Mesenchymal stem cell (in vitro differentiated cells and primary cell): ENCODE measurements at places on chromosomes 3 and 15.

GRCh38 chr3:142027735-142028134 is 121.6 kb downstream of the TFDP2 start:
- H3K36me3 ChIP-seq = peaks cover 3% of the 10 kb centered on the region
- no peaks in the 10 kb centered on the region for H3K27me3 ChIP-seq
- no peaks in the 10 kb centered on the region for H3K4me1 ChIP-seq
- H3K4me3 ChIP-seq = peak overlapping the region; percentile 87

DNA sequence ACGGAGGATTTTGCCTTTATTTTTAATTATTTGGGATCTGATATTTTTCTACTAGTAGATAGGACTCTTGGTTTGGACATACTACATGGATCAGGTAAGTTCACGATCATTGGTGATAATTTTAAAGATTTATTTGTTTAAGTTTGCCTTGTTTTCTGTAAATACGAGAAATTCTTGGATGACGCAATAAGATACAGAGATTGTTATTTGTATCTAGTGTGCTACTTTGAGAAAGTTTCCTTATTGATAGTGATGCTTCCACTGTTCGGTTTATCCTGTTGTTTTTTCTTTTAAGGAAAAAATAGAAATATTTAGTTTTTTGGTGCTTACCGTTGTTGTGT is 577 bp downstream of the CHD2 start:
- no peak overlapping the region for H3K4me3 ChIP-seq
- H3K4me1 ChIP-seq = peaks cover 1% of the 10 kb centered on the region
- no peaks in the 10 kb centered on the region for H3K27me3 ChIP-seq
- no peak for DNase-seq

- peaks cover 5% of the 10 kb centered on the region for H3K27me3 ChIP-seq
- H3K36me3 ChIP-seq = no peaks in the 10 kb centered on the region
- H3K4me1 ChIP-seq = no peaks in the 10 kb centered on the region
- no peak overlapping the region for H3K27ac ChIP-seq
- no peak for DNase-seq
- no peak overlapping the region for H3K4me3 ChIP-seq
These were observed 32.4 kb downstream of the FRMD4B start for GRCh38 chr3:69353503-69353902.

DNA sequence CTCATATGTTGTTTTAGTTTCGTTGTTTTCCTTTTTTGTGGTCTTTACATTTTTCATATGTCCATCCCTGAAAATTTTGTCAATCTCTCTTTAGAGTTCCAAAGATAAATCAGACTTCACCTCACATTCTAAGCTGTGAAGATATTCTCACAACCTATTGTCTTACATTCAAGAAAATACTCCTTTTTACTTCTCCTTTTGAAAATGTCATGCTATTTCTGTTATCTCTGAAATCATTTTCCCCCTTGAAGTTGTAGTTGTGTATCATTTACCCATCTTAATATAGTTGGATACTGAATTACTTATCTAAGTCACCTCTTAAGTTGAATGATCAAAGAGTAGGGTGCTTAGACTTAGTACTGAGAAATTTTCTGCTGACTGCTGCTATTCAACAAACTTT is 74.3 kb downstream of the DCUN1D1 start:
- peaks cover 2% of the 10 kb centered on the region for H3K4me1 ChIP-seq
- DNase-seq = no peak
- H3K27me3 ChIP-seq = no peaks in the 10 kb centered on the region
- H3K36me3 ChIP-seq = peaks cover 43% of the 10 kb centered on the region
- H3K4me3 ChIP-seq = no peak overlapping the region
- no peak overlapping the region for H3K27ac ChIP-seq

DNA sequence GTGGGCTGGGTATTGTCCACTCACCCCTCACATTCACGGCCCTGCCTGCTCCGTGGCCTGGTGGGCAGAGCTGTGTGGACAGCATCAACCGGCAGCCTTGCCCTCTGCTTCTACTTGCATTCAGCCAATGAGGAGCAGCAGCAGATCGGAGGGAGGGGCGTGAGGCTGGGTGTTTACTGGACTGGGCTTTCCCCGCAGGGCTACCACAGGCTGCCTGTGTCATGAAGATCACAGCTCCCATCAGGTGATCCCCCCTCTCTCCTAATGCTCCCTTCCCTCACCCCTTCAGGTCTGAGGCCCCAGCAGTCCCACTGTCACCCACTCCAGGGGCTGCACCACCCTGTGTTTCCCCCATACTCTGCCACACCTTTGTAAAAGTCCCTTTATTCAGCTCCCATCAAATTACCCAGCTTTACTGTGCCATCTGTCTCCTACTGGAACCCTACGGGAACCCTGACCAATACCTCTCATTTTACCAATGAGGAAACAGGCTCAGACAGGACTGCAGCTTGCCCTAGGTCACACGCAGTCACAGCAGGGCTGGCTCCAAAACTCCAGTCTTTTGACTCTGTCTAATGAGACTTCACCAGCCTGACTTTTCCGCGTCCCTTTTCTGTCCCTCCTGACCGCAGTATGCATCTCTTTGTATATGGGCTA is 81.1 kb downstream of the MEGF11 start:
- peaks cover 43% of the 10 kb centered on the region for H3K27me3 ChIP-seq
- no peak for DNase-seq
- H3K4me1 ChIP-seq = no peaks in the 10 kb centered on the region

DNA sequence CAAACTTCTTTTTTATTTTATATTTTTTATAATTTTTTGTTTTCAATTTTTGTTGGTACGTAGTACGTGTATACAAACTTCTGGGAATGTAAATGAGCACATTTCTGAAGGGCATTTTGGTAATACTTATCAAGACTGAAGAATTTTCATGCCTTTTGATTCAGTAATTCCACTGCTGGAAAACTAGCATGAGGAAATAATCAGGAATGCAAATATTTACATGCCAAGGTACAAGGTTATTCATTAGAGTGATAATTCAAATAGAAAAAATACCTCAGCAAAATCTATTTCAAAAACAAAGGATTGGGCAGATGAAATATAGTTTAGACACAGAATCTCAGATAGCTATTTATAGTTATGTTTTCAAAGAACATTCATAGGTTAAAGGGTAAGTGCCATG is 128.7 kb downstream of the DMXL2 start:
- H3K4me1 ChIP-seq = no peaks in the 10 kb centered on the region

DNA sequence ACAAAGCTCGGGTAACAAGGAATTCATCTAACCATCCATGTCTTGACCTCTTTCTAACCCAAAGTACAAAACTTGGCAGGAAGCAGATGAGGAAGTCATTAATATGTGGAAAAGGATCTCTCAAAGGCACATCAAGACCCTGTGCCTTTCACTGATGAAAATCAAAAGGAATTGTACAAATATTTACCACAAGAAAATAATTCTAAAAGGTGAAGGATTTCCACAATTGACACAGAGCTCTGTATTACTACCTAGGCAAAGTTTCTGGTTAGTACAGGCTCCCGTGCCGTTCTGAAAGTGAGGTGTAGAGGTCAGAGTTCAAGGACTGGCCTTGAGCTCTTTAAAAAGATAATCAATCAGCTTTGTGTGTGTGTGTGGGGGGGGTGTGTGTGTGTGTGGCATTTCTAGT is 239.7 kb upstream of the ICE2 start:
- H3K4me3 ChIP-seq = no peak overlapping the region
- H3K4me1 ChIP-seq = no peaks in the 10 kb centered on the region
- no peaks in the 10 kb centered on the region for H3K36me3 ChIP-seq
- H3K27me3 ChIP-seq = no peaks in the 10 kb centered on the region
- DNase-seq = no peak
- H3K27ac ChIP-seq = no peak overlapping the region

GRCh38 chr3:168155303-168155702 is 59.6 kb upstream of the GOLIM4 start:
- no peaks in the 10 kb centered on the region for H3K36me3 ChIP-seq
- DNase-seq = no peak
- no peak overlapping the region for H3K27ac ChIP-seq
- H3K4me3 ChIP-seq = no peak overlapping the region
- H3K4me1 ChIP-seq = no peaks in the 10 kb centered on the region
- no peaks in the 10 kb centered on the region for H3K27me3 ChIP-seq

GRCh38 chr3:8938021-8938420 is 25.3 kb downstream of the RAD18 start:
- no peaks in the 10 kb centered on the region for H3K36me3 ChIP-seq
- H3K4me3 ChIP-seq = no peak overlapping the region
- DNase-seq = peak; percentile 46
- H3K4me1 ChIP-seq = no peaks in the 10 kb centered on the region
- peak overlapping the region; percentile 99 for H3K27ac ChIP-seq

- peaks cover 32% of the 10 kb centered on the region for H3K36me3 ChIP-seq
- no peaks in the 10 kb centered on the region for H3K27me3 ChIP-seq
- no peak overlapping the region for H3K4me3 ChIP-seq
- H3K4me1 ChIP-seq = peaks cover 50% of the 10 kb centered on the region
- DNase-seq = no peak
These were observed 100.9 kb upstream of the HACD2 start for GRCh38 chr3:123685780-123686179.
